Activated CD8-positive, alpha-beta memory T cell treated with anti-CD3 and anti-CD28 coated beads for 24 hours (primary cell): ENCODE measurements at places on chromosomes 5 and 9.

DNA sequence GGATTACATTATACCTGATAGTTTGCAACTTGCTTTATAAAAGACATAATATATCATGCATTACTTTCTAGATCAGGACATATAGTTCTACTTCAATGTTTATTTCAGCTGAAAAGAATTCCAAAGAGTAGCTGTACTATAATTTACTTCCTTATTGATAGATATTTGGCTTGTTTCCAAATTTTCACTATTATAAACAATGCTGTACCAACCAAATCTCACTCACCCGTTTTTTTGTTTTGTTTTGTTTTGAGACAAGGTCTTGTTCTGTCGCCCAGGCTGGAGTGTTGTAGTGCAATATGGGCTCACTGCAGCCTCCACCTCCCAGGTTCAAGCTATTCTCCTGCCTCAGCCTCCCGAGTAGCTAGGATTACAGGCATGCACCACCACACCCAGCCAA lies 132.7 kb downstream of the GNAQ start:
- no peak for DNase-seq

- no peak for DNase-seq
Measured at GRCh38 chr9:127098916-127099553, 23.4 kb downstream of the ANGPTL2 start.

DNA sequence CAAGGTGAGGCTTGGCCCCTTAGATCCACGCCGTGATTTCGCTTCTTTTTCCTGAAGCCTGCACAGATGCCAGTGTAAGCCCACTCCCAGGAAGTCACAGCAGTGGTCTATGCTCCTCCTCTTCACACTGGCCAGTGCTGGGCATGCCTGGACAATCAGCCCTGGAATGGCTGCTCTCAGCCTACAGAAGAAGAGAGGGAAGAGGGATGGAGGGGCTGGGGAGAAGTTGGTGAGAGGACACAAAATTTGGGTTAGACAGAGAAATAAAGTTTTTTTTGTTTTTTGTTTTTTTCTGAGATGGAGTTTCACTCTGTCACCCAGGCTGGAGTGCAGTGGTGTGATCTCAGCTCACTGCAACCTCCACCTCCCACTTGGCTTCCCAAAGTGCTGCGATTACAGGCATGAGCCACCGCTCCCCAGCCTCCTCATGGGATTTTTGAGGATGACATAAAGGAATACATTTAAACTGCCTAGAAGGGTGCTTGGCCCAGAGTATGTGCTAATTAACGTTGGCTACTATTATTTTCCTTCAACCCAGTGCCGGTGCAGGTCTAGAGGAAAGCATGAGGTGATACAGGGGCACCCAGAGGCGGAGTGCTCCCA lies 830 bp downstream of the S100Z start:
- DNase-seq, result no peak

DNA sequence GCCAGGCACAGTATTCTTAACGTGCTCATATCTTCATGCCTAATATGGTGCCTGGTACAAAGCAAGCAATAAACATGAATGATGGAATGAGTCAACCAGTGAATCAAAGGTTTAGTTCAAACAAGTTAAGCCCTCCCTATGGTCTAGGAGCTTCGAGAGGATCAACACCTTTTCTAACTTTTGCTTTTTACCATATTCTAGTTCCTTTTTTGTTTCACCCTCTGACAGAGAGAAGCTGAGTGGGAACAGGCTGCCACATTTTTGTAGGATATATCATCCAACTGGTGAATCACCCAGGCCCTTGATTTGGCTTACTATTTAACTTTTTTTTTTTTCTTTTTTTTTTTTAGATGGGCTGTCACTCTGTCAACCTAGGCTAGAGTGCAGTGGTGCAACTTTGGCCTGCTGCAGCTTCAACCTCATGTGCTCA lies 39.3 kb upstream of the TNC start:
- DNase-seq, result no peak

- no peak for DNase-seq
Measured at GRCh38 chr9:99134893-99135341, 30.0 kb downstream of the TGFBR1 start.

DNA sequence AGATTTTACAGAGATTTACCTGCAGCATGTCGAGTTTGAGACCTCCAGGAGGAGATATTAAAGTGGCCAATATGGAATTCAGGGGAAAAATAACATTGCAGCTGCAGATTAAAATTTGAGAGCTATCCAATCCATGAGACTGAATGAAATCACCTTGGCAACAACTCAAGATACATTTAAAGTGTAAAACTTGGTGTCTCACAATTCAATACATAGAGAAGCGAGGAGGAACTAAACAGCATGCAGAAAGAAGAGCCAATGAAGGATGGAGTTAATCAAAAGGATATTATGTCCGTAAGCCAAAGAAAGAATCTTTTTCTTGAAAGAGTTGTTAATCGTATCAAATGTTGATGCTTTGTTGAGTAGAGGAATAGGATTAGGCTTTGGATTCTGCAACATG lies 455.1 kb downstream of the CDH18 start:
- DNase-seq, result no peak

DNA sequence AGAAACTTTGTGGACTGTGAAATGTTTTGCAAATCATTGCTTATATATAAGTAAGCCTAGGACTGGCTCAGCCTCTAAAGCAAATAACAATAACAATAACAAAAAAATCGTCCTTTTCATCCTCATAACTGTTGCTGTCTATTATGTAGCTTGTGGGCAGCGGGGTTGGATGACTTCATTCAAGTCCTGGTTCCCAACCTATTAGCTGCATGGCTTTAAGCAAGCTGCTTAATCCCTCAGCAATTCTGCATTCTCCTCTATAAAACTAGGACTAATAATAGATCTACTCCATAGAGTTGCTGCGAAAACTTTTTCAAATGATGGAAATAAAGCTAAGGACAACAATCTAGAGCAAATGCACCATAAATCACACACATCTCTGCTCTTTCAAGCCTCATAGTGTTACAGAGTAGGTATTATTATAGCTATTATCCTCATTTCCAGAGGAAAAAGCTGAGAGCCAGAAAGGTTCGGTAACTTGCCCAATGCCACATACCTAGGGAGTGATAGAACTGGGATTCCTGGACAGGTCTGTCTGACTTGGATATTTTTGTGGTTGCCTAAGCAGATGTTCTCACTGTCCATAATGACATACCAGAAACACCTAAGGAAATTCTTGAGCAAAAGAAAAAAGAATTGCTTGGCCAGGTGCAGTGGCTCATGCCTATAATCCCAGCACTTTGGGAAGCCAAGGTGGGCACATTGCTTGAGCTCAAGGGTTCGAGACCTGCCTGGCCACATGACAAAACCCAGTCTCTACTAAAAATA lies 98.8 kb upstream of the ADRA1B start:
- no peak for DNase-seq

GRCh38 chr9:76510041-76510440 lies 51.1 kb downstream of the GCNT1 start:
- DNase-seq, result no peak

- DNase-seq, result no peak
Measured at GRCh38 chr5:123387313-123387712, 35.9 kb downstream of the CEP120 start.

DNA sequence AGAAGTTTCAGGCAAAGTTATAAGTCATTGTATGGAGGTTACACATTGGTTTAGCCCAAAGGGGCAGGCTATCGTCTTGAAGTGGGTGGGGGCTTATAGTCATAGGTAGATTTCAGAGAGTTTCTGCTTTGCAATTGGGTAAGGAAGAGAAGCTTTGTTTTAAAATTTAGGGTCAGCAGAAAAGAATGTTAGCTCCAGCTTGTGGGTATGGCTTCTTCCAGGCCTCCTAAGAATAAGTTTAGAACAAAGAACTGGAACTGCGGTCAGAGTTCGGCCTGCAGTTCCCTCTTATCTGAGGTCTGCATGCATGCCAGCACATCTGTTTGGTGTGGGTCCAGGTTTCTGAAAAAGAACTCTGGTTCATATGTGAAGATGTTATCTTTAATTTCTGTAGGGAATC lies 96.1 kb downstream of the CYFIP2 start:
- DNase-seq, result no peak

DNA sequence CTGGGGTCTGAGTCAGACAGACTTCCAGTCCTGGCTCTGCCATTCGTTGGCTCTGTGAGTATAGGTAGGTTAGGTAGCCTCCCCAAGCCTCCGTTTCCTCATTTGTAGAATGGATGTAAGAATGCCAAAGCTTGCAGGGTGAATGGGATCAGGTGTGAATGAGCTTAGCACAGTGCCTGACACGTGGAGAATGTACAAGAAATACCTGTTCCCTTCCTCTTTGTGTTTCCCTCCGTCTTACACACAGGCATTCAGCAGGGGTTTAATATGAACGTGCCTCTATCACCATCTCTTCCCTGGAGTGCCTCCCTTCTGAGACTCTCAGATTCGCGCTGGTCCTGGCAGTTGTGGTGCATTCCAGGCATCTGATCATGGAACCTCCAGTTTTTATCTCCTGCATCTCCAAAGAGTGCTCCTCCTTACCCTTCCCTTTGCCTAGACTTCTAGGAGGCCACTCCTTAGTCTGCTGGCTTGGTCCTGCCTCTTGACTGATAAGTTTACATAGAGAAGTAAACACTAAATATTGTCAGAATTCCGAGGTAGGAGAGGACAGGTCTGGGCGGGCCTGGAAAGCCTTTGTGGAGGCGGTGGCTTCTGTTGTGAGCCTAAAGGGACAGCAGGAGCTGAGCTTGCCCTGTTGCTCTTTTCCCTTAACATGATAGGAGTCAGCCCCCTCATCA lies 199.4 kb downstream of the AOPEP start:
- DNase-seq, result no peak

- no peak for DNase-seq
Measured at GRCh38 chr9:95143591-95144561, 173.6 kb downstream of the FANCC start.

DNA sequence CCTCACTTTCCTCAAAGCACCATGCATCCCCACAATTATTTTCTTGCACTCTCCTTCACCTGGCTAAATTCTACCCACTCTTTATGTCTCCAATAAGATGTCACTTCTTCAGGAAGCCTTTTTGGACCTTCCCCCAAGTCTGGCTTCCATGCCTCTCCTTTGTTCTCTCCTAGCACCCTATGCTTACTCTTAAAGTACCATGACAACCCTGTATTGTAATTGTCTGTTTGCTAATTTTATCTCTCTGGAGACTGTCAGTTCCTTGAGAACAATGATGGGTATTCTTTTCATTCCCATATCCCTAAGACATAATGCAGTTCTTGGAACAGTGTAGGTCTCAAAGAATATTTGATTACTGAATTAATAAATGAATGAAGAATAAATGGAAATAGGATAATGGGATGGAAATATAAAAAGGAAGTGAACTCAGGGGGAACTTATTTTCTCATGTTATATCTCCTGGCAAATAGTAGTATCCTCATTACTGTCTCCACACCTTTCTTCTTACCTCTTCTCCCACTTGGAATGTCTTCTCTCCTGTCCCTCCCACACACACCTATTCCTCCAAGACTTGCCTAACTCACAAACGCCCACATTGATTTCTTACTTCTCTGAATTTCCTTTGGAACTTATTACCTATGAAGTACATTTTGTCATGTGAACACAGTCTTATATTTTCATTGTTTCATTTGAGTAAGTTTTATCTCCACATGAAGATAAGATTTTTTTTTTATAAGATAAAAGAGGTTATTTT lies 499.1 kb downstream of the NFIB start:
- DNase-seq, result no peak

DNA sequence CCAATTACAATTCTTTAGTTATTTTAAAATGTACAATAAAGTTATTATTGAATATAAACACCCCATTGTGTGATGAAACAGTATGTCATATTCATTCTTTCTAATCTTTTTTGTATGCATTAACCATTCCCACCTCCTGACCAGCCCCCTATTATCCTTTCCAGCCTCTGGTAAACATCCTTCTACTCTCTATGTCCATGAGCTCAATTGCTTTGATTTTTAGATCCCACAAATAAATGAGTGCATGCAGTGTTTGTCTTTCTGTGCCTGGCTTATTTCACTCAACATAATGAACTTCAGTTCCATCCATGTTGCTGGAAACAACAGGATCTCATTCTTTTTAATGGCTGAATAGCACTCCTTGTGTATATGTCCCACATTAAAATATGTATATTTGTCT lies 1858.9 kb upstream of the C9orf72 start:
- DNase-seq, result no peak

DNA sequence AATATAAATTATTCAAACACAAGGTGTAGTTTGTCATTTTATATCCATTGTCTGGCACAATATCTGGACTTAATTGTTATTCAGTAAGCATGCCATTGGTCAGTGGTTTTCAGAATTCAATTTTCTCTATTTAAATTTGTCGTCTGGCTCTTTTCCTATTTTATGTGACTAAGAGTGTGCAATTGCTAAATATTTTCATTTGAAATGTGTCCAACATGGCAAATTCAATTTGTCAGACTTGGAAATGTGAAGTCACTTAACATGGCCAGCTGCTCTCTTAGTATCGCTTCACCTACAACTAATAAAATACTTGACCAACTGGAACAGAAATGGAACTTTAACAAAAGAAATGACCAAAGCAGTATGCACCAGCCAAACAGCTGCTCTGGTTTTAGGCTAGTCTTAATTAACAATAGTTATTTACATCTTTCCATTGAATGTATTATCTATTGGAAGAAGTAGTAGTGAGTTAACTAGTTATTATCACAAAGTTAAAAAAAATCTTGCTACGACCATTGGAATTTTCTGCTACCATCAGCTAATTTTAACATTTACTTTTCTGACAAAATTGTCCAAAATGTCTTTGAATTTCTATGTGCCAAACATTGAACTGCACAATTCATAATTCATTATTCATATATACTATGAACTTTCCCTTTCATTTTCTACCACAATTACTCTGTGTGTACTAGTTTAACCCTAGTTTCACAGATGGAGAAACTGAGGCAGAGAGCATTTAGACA lies 720.7 kb upstream of the FAM174A start:
- DNase-seq, result no peak
